ENCODE measurements at places on chromosomes 16 and 17.

DNA sequence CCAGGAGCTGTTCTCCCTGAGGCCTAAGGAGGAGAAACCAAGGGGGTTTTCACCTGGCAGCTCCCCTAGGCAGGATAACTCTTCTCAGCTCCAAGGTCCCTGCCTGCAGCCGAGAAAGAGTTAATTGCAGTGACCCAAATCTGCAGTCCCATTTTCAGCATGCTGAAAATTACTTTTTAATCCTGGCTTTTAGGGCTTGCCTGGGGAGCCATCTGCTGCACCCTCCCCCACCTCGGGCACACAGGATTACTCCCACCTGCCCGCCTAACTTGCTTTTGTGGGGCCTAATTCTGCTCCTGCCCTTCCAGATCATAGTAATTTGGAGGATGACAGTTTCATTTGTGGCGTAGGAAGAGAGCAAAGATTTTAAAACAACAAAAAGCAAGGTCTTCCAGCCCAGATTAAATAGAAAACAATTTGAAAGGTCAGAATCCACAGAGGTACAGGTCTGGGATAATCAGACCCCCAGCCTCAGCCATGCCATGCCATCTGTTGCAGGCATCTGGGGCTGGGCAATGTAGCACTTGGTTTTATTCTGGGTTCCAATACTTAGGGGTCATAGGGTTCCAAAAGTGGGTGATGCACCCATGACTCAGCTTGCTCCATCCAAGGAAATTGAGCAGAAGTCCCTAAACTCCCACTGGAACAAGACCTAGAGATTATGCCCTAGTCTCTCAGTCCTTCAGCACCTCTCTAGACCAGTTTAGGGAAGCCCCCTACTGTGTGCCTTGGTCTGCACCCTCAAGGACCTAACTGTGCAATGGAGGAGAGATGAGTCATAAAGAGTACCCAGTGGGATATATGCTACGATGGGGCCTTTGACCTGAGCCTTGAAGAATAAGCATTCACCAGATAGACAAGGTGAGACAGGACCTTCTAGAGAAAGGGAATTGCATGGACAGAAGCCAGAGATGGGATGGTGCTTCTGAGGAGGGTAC lies 64.5 kb upstream of the NLK start:
- no peak for DNase-seq

GRCh38 chr17:57772774-57773173 lies 27.7 kb upstream of the CCDC182 start:
- no peak for DNase-seq

GRCh38 chr16:12951392-12951791 lies 50.0 kb downstream of the SHISA9 start:
- DNase-seq: no peak

DNA sequence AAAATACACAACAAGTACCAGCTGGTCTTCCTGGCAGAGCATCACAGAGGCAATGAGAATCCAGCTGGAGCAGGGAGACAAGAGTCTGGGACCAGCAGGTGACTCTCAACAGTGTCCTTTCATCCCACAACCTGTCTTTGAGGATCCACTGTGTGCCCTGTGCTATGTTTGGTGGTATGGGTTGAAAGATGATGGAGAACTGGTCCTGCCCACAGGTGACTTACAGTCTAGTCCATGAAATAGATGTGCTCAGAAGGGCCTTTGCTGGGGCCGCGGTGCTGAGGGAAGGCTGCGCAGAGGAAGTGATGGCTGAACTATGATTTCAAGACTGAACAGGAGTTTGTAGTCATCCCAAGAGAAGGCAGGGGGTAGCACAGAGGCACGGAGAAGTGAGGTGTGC lies 17.9 kb downstream of the WNT3 start:
- no peak for DNase-seq

GRCh38 chr17:56629531-56630075 lies 36.1 kb downstream of the NOG start:
- no peak for DNase-seq

DNA sequence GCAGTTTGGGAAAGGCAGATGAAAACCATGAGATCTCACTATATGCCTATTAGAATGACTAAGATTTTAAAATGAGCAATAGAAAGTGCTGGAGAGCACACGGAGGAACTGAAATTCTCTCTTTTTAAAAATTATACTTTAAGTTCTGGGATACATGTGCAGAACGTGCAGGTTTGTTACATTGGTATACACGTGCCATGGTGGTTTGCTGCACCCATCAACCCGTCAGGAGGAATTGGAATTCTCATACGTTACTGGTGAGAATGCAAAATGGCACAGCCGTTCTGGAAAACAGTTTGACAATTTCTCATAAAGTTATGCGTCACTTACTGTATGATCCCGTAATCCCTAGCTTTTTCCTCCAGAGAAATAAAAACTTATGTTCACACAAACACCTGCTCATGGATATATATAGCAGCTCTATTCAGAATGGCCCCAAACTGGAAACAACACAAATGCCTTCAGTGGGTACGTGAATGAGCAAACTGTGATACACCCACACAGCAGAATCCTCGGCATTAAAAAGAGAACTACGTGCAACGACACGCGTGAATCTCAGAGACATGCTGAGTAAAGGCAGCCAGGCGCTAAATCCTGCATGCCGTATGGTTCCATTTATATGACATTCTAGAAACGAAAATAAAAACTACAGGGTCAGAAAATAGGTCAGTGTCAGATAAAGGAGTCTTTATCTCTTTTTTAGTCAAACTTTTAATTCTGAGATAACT lies 11.8 kb downstream of the PIK3R6 start:
- DNase-seq: no peak

DNA sequence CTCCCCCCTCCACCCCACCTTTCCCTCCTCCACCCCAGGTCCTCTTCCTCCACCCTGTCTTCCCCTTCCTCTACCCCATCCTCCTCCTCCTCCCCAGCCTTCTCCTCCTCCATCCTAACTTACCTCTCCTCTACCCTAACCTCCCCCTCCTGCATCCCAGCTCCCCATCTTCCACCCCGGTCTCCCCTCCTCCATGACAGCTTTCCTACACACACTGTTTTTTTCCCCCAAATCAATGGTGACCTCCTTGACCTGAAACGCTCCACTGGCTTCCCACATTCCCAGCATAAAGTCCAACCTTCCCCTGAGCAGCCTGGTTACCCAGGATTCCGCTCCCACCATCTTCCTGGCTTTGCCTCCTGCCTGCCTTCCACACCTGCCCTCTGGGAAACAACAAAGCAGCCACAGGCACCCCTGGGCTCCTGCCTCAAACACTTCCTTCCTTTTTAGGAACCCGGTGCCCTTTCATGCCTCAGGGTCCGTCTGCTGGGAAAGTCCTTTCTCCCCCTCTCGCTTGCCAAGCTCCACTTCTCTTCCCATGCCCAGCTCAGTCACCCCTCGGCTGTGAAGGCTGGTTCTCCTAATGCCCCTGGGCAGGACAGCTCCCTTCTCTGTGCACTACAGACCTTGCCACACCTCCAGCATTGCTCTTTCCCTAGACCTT lies 2.1 kb downstream of the RGS9 start:
- DNase-seq: no peak

GRCh38 chr17:51180486-51180885 lies 14.3 kb downstream of the NME2 start:
- no peak for DNase-seq

DNA sequence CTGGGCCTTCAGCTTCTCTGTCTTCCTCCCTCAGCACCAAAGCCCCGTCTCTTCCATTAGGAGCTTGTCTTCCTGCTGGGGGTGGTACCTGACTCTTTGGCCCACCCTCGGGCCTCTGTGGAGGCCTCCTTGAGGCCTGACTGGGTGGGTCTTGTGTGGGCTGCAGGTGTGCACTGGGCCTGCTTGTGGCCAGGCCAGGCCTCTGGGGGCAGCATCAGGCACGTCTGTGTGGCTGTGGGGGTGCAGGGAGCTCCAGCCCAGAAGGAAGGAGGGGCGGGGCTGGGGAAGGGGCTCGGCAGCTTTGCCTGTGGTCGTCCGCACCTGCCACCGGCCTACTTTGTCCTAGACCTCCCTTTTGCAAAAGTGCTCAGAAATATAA lies 7.0 kb downstream of the PIGQ start:
- DNase-seq: no peak

DNA sequence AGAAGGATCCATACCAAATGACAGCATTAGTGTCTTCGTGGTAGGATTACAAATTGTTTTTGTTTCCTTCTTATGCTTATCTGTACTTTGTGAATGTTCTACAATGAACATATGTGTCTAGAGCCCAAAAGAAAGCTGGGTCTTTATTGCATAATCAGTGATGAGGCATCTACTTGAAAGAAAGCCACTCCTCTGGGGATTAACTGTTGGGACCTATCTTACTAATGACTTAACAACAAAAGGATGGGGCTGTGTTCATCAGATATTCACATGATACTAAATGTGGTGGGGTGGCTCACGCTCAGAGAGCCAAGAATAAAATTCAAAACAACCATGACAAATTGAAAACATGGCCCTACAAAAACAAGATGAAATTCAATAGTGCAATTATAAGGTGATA lies 160.2 kb downstream of the RGS9 start:
- DNase-seq: no peak

GRCh38 chr17:9174779-9175574 lies 153.7 kb downstream of the NTN1 start:
- no peak for DNase-seq

Data from activated CD8-positive, alpha-beta memory T cell treated with anti-CD3 and anti-CD28 coated beads for 48 hours (primary cell).